NCI-H226 (cell line): ENCODE measurements at places on chromosomes 1 and 21.

DNA sequence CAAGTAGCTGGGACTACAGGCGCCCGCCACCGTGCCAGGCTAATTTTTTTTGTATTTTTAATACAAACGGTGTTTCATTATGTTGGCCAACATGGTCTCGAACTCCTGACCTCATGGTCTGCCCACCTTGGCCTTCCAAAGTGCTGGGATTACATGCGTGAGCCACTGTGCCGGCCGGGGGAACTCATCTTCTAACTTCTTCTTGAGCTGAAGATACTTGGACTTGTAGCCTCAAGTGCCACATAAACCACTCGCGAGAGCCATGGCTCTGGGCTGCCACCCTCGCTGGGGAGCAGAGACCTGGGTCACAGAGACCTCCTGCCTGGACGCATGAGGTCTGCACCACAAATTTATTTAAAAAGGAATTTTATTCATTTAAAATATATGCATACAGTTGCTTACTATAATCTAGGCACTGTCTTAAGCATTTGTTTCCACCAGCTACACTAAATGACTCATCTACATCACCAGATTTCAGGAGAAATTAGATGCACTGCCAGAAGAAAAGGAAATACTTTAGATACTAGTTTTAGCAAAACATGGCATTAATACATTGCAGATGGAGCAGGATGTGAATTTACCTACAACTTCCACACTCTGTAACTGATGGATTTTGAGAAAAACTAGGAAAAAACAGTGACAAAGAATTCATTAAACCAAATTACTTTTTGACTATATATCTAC lies 29.9 kb upstream of the PUM1 start:
- DNase-seq, result peak; percentile 46

DNA sequence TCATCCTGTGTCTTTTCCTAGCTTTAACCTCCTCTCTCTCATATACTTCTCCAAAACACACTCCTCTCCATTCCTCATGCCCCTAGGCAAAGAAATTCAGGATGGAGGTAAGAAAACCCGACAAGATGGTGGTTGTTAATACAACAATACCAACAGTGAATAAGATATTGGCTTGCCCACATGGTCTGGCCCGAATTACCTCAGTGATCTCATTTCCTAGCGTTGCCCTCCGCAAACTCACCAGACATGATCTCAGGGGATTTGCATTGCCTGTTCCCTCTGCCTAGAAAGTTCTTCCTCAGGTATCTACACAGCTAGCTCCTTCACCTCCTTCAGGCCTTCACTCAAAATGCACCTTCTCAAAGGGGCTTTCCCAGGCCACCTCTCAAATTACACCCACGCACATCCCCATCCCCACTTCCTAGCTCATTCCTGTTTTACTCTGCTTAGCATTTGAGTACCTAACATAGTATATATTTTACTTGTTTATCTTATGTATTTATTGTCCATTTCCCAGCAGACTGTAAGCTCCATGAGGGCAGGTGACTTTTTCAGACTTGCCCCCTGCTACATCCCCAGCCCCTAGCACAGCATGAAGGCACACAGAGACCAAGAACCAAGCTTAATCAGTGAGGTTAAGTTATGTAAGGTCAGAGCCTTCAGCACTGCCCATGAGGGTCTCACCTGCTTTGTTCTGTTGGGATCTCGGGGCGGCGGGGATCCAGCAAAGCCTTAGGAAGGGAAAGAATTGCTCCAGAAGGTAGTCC lies 10.2 kb upstream of the UBR4 start:
- no peak for DNase-seq

DNA sequence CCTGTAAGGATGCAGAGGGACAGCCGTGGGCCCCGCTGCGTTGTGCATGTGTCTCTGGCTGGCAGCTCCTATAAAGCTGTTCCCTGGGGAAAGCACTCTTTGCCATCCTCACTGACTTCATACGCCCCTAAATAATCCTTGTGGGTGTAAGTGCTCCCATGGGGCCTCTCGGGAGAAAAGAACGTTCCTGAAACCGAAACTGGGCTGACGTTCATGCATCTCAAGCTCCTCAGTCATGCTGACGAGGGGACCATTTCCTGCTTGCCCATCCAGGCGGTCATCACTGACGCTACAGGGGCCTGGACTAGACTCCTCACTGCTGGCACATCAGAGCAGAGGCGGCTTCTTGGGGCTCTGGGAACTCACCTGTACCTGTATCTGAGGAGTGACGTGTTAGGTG lies 73.1 kb upstream of the USP24 start:
- no peak for DNase-seq

- DNase-seq, result no peak
Observed at GRCh38 chr1:208524925-208525324, 280.7 kb upstream of the PLXNA2 start.

- no peak for DNase-seq
Observed at GRCh38 chr1:157948312-157949073, 45.0 kb upstream of the KIRREL1 start.

GRCh38 chr1:235532360-235532759 lies 28.1 kb upstream of the B3GALNT2 start:
- DNase-seq, result peak; percentile 60
